ENCODE measurements at places on chromosomes 16 and 17.

- DNase-seq: no peak
These were observed 4.4 kb downstream of the PNPO start for GRCh38 chr17:47945529-47946508.

- DNase-seq: no peak
These were observed 1.3 kb upstream of the ST3GAL2 start for GRCh38 chr16:70440009-70440692.

DNA sequence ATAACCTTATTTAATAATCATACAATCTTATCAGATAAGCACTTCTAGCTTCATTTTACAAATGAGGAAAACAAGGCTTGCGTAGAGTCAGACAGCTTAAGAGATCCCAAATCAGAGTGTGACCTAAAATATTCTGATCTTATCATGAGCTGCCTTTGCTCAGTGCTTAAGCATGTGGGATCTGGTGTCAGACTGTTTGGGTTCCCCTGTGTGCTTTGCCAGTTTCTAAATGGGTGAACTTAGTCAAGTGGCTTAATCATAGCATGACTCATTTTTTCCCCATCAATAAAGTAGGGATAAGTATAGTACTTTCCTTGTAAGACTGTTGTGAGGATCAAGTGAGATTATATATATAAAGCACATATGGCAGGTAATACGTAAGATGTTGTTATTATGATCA, 612.6 kb upstream of the C16orf82 start:
- DNase-seq: no peak

DNA sequence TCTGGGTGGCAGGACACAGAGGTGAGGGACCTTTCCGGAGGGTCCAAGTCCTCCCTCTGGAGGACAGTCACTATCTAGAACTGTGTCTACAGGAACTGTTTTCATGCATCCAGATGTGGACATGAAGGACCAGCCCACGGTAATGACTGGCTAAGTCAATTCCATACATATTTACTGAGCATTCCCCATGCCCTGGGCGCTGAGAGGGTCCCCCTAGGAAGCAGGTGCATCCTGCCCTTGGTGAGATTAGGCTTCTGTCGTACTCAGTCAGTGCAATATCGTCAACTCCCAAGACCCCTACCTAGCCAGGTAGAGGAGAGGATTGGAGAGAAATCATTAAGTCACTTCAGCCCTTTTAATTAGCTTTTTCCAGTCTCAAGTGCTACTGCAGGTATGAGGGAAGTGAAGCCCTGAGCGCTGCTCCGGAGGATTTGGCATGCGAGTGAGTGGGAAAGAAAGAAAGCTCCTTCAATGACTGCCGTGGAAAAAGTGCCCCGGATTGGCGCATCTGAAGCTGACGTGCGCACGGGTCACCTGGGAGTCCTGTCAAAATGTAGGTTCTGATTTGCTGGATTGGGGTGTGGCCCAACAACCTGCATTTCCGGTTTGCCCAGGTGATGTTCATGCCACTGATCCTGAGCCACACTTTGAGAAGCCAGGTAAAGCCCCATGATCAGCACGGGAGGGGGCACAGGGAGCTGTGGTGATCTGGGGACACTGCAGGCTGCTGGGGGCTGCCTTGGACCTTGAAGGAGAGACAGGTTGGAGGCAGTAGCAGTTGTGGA, 367.4 kb upstream of the TNRC6C start:
- no peak for DNase-seq

DNA sequence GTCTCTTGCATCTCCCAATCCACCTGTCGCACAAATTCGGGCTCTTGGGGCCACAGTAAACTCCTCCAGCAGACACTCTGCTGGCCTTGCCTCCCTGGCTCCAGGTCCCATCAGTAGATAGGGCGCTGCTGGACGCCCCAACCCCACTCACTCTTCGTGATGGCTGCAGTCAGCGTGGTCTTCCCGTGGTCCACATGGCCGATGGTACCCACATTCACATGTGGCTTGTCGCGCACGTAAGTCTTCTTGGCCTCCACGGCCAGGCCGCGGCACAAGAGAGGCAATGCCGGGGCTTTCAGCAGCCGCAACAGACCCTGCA, 428 bp downstream of the TUFM start:
- DNase-seq: no peak

DNA sequence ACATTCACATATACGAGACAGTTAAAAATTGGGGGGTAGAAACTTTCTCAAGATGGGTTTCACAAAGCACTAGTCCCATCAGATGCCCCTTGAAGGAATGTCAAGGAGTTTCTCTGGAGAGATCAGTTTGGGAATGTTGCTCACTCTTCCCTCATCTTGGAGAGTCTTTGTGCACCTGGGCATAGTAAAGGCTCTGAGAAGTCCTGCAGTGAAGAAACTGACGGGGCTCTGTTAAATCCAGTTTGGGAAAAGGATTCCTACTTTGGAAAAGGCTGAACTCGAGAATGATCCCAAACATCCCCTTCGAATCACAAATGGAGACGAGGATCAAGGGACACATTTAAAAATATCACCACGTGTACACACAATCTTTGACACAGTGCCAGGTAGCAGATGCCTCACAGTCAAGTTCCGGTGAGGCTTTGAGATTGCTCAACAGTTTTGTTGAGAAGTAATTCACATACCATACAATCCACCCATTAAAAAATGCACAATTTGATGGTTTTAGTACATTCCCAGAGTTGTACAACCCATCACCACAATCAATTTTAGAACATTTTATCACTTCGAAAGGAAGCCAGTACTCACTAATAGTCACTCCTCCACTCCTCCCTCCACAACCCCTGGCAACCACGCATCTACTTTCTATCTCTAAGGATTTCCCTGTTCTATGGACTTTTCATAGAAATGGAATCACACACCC, 203.4 kb upstream of the FOXF1 start:
- no peak for DNase-seq

DNA sequence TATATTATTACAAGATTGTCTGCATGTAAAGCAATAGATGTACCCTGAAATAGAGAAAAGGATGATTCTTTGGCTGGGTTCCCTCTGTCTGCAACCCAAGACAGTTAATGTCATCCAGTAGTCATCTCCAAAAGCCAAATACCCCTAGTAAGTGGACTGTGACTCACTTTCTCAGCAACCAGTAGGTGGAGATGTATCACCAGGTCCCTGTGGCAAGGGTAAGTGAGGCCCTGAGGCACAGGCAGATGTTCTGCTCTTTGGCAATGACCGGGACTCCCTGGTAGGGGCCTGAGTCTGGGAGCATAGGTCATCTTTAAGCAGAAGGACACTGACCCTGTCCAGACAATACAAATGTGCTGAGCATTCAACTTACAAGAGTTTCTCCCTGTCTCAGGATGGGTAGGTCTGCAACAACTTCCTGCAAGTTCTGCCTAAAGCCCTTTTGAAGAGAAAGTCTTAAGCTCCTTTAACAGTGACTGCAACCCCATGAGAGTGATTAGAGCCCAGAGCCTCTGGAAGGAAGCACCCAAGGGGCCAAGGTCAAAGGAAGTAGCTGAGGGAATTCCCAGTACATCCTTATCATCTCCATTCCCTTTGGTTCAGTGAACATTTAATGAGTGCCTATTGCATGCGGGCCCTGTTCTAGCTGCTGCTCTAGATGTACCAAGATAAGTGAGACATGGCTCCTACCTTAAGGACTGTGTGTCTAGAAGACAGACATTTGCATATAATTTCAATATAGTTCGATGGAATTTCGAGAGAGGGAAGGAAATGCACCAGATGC, 31.9 kb downstream of the PMP22 start:
- no peak for DNase-seq

DNA sequence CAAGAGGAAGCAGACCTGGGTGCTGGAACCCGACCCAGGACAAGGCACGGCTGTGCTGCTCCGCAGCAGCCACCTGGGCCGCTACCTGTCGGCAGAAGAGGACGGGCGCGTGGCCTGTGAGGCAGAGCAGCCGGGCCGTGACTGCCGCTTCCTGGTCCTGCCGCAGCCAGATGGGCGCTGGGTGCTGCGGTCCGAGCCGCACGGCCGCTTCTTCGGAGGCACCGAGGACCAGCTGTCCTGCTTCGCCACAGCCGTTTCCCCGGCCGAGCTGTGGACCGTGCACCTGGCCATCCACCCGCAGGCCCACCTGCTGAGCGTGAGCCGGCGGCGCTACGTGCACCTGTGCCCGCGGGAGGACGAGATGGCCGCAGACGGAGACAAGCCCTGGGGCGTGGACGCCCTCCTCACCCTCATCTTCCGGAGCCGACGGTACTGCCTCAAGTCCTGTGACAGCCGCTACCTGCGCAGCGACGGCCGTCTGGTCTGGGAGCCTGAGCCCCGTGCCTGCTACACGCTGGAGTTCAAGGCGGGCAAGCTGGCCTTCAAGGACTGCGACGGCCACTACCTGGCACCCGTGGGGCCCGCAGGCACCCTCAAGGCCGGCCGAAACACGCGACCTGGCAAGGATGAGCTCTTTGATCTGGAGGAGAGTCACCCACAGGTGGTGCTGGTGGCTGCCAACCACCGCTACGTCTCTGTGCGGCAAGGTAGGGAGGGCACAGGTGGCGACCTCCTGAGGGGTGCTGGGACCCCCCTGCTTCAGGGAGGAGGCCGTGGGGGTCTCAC, 667 bp downstream of the FSCN2 start:
- DNase-seq: no peak

- DNase-seq: no peak
These were observed 12.6 kb downstream of the BLMH start for GRCh38 chr17:30279156-30279555.

DNA sequence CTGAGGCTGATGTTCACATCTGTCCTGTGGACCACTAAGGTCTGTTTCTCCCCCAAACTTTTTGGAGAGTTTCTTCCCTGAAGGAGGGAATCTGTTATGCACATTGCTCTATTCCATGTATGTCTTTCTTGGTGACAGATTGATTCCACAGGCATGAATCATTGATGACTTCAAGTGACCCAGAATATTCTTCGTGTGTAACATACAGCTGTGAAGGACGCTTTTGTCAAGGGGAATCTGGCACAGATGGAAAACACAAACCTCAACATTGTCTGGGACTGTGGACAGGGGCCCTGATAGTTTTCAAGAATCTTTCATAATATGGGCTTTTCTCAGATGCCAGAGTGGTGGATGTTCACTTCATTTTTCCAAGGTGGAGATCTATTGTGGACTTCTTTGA, 223.1 kb upstream of the MAF start:
- DNase-seq: no peak

DNA sequence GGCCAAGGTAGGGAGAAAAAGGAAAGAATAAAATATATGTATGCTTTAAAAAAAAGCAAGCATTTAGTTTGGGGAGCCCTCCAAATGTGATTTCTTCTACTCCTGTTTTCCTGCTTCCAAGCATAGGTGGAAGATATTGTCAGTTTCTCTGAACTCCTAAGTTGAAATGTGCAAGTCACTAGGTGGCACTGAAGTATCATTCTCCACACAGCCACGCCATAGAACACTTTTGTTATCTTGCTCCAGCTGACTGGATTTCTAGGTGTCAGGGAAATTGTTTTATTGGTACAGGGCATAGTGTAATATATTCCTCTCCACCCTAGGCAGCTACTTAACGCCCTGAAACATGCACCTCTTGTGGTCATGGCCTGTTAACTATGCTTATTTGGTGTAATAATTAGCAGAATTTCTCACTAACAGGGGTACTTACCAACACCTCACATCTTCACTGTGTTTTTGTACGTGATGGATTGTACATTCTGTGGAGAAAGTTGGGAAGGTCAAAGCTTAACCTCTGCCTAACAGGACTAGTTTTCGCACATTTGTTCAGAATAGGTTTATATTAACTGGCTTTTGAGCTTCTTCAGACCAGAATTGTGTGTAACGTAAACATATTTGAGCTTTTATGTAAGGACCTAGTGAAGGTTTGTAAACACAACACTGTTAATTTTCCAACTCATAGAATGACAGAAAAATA, 69.3 kb downstream of the FTO start:
- DNase-seq: no peak
